ENCODE measurements at places on chromosomes 6 and 20. TPM values are rescaled to one million over a fixed set of nuclear protein-coding genes. Genes with fewer than 3 reads are reported as not detected.
A peak's percentile ranks its signal among the peaks of the same experiment; 100 is the strongest.

- H3K27me3 ChIP-seq, result no peaks in the 10 kb centered on the region
- H3K4me3 ChIP-seq, result no peak overlapping the region
- DNase-seq, result no peak
- H3K4me1 ChIP-seq, result no peaks in the 10 kb centered on the region
- no peaks in the 10 kb centered on the region for H3K36me3 ChIP-seq
These were observed 301.4 kb upstream of the TBX18 start for GRCh38 chr6:85065831-85066230.

- DNase-seq, result no peak
- H3K4me3 ChIP-seq, result no peak overlapping the region
- H3K4me1 ChIP-seq, result no peaks in the 10 kb centered on the region
- no peak overlapping the region for H3K27ac ChIP-seq
These were observed 291.8 kb upstream of the ZFP64 start for GRCh38 chr20:52483382-52483781.

GRCh38 chr20:25067102-25067987, 9.4 kb upstream of the ACSS1 start:
- H3K4me1 ChIP-seq, result no peaks in the 10 kb centered on the region
- H3K36me3 ChIP-seq, result no peaks in the 10 kb centered on the region

DNA sequence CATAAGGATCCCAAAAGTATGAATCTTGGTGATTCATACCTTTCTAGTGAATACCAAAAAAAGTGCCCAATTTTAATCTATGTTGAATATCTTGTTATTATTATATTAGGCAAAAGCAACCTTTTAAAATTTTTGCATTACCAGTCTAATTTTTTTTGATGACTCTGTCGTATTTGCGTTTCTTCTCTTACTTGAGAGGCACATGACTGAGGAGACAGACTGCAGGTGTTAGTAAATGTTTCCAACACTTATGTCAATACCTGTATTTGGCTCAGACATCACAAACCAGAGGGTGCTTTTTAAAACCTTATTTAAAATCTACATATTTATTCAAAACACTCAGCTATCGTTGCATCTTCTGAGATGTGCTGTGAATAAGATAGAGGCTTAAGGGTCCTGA, 27.1 kb downstream of the ID4 start:
- no peaks in the 10 kb centered on the region for H3K4me1 ChIP-seq
- no peak overlapping the region for H3K27ac ChIP-seq
- H3K27me3 ChIP-seq, result no peaks in the 10 kb centered on the region
- H3K4me3 ChIP-seq, result no peak overlapping the region

DNA sequence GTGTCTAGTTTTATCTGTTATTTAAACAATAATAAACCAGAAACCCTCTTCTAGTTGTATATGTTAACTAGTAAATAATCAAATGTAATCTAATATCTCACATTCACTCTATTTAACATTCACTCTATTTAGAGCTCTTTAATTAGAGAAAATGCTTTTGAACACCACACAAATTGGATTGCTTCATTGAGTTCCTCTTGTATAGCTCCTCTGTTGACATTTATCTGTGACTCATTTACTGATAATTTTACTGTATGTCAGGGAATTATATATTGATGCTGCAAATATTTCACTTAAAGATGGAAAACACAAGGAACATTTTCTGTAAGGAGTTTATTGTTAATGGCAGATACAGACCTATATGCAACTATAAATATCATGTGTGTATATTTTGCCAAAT, 594.6 kb downstream of the COL12A1 start:
- DNase-seq, result no peak
- H3K4me3 ChIP-seq, result no peak overlapping the region
- H3K27me3 ChIP-seq, result no peaks in the 10 kb centered on the region

Gene KDM1B
- total RNA-seq, result 10.6 TPM

DNA sequence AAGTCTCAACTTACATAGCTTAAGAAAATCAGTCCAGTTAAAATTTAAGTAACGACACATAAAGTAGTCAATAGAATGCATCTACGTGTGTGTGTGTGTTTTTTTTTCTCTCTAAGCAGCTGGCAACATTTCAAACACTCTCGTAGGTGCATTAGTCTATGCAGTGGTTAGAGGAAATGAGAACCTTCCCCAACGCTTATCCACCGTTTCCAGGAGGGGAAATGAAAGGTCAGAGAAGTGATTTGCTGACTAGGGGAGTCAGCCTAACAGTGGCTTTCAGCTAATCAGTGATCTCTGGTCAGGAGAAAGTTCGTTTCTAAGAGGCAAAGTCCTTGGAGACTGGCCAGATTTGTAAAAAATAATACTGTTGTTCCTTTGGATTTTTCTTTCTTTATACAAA, 806.6 kb downstream of the C6orf118 start:
- H3K27me3 ChIP-seq, result no peaks in the 10 kb centered on the region
- H3K27ac ChIP-seq, result no peak overlapping the region
- H3K4me1 ChIP-seq, result no peaks in the 10 kb centered on the region
- no peak overlapping the region for H3K4me3 ChIP-seq
- DNase-seq, result no peak

GRCh38 chr20:44034965-44035635, 120.4 kb downstream of the TOX2 start:
- no peak overlapping the region for H3K4me3 ChIP-seq
- no peaks in the 10 kb centered on the region for H3K27me3 ChIP-seq
- no peak overlapping the region for H3K27ac ChIP-seq
- H3K4me1 ChIP-seq, result no peaks in the 10 kb centered on the region
- no peaks in the 10 kb centered on the region for H3K36me3 ChIP-seq
- no peak for DNase-seq

DNA sequence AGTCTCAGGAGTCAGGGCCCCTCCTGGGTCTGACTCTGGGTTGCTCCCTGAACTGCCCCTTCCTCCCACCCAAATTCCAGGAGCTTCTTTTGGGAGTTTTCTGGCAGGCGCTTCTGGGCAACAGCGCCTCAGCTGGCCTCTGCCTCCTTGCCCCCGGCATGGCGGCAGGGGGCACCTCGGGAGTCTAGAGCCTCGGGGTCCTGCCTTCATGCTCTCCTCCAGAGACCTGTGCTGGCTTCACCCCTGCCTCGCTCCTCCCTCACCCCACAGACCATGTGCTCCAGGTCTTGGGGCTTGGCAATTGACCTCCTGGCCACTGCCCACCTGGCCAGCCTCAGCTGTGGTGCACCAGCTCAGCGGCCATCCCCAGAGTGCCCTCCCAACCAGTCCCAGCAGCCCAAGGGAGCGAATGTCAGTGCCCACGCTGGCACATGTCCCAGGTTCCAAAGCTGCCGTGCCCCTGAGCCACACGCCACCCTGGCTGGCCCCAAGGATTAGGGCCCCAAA, 43.4 kb downstream of the SRC start:
- peak; percentile 12 for DNase-seq
- no peaks in the 10 kb centered on the region for H3K27me3 ChIP-seq
- H3K27ac ChIP-seq, result no peak overlapping the region
- H3K36me3 ChIP-seq, result no peaks in the 10 kb centered on the region
- H3K4me1 ChIP-seq, result no peaks in the 10 kb centered on the region

DNA sequence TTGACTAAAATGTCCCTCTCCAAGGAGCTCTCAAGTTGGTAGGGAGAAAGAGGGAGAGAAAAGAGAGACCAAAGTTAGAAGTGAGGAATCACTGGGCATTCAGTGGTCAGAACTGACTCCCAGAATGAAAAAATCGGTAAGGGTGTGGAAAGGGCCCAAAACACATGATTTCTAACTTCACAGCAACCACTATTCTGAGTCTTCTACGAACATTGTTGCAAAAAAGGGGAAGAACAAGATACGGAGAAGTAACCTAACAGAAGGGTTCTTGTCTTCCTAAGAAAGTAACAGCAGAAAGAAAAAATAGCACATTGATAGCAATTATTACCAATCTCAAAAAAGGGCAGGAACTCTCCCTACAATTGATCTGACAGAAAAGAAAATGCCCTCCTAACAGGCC, 65.6 kb downstream of the ATP9A start:
- no peak overlapping the region for H3K27ac ChIP-seq
- no peaks in the 10 kb centered on the region for H3K27me3 ChIP-seq
- DNase-seq, result no peak
- no peak overlapping the region for H3K4me3 ChIP-seq
- no peaks in the 10 kb centered on the region for H3K4me1 ChIP-seq
- no peaks in the 10 kb centered on the region for H3K36me3 ChIP-seq

DNA sequence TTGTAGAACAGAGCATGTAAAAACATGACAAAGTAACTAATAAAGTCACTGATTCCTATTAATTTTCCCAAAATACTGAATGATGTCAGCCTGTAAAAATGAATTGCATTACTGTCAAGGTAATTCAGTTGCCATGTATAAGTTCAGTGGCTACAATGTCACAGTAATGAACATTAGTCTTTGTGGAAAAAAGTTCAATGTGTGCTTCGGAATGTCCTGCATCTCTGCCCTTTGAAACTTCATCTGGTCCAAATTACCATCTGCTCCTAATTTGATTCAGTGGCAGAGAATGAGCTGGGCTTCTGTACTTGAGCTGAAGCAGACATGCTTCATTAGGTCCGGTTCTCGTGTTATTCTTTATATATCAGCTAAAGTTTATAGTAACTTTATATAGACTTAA, 567.4 kb downstream of the COL12A1 start:
- H3K36me3 ChIP-seq, result no peaks in the 10 kb centered on the region
- H3K4me1 ChIP-seq, result no peaks in the 10 kb centered on the region
- no peaks in the 10 kb centered on the region for H3K27me3 ChIP-seq
- H3K27ac ChIP-seq, result no peak overlapping the region
- DNase-seq, result no peak

Gene ERVFRD-1
- total RNA-seq, result 0.14 TPM

GRCh38 chr6:103356531-103356930, 1503.2 kb downstream of the HACE1 start:
- no peaks in the 10 kb centered on the region for H3K4me1 ChIP-seq
- H3K27ac ChIP-seq, result no peak overlapping the region
- H3K4me3 ChIP-seq, result no peak overlapping the region
- H3K36me3 ChIP-seq, result no peaks in the 10 kb centered on the region
- H3K27me3 ChIP-seq, result no peaks in the 10 kb centered on the region

DNA sequence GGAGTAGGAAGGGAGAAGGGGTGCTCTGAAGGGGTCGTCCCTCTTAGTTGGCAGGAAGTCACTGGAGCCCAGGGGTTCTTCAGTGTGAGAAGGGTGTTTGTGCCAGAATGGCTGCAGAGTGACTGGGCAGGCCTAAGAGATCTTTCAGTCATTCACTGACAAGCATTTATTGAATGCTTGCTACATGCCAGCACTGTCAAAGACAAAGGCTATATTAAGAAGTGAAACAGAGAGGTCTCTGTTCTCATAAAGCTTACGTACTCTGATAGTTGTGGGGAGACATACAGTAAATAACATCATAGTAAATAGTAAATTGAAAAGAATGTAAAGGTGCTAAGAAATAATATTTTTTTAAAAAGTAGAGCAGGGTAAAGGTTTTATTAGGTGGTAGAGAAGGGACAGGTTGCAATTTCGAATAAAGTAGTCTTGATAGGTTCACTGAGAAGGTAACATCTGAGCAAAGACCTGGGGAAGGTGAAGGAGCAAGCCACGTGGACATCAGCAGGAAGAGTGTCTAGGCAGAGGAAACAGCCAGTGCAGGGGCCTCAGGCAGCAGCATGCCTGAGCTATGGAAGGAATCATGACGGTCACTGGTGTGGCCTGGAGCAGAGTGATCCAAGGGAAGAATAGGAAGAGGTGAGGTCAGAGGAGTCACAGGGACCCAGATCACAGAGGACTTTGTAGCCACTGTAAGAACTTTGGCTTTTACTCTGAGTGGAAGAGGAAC, 36.3 kb upstream of the RNF8 start:
- H3K27me3 ChIP-seq, result no peaks in the 10 kb centered on the region
- H3K36me3 ChIP-seq, result no peaks in the 10 kb centered on the region
- DNase-seq, result no peak
- no peak overlapping the region for H3K4me3 ChIP-seq

Gene MCHR2
- total RNA-seq, result not detected

Gene MLN
- total RNA-seq, result not detected

DNA sequence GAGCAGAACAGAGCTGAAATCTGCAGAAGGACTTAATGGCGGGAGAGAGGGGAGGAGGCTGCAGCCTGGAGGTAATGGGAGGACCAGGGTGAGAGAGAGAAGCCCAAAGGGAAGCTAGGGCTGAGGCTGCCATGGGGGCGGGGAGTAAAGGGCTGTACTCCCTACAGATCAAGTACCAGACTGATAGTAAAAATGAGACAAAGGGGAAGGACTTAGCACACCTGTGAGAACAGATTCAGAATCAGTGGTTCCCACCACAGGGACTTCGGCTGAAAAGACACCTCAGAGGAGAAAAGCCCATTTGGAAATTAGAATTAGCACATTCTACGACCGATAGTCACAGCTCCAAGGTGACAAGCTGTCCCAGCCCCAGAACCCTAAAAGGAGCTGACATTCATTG, 6.4 kb upstream of the TBXT start:
- no peaks in the 10 kb centered on the region for H3K36me3 ChIP-seq
- no peak for DNase-seq
- no peak overlapping the region for H3K4me3 ChIP-seq
- no peaks in the 10 kb centered on the region for H3K27me3 ChIP-seq

DNA sequence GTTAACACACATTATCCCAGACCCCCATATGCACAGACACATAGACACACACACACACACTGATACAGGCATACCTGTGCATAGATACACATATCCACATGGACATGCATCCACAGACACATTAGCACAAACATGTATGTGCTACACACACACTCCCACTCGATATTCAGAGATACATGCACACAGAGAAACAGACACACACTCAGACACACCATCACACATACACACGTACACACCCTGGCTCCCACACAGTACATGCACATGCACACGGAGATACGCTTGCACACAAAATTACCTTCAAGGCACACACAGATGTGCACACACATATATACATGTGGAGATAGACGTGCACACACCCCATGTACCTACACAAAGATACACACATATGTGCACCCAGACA, 19.7 kb downstream of the RBM38 start:
- H3K27me3 ChIP-seq, result no peaks in the 10 kb centered on the region
- no peaks in the 10 kb centered on the region for H3K4me1 ChIP-seq
- DNase-seq, result no peak
- H3K27ac ChIP-seq, result no peak overlapping the region
- no peak overlapping the region for H3K4me3 ChIP-seq

Gene LY6G6F
- total RNA-seq, result not detected

DNA sequence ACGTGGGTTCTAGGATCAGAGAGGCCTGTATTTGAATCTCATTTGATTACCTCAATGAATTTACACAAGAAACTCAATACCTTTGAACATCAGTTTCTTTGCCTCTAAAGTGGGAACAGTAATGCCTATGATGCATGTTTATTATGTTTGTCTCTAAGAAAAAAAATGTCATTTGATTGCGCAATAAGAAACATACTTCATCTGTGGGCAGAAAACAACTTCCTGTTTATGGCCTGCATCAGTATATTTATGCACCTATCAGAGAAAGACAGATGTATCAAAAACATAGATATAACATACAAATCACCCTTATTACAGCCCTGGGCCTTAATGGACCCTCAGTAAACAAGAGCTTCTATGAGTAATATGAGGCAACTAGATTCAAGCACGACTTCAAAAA, 516.4 kb upstream of the ARID1B start:
- no peaks in the 10 kb centered on the region for H3K36me3 ChIP-seq
- H3K4me1 ChIP-seq, result no peaks in the 10 kb centered on the region
- no peak for DNase-seq
- H3K27me3 ChIP-seq, result no peaks in the 10 kb centered on the region
- H3K4me3 ChIP-seq, result no peak overlapping the region
- no peak overlapping the region for H3K27ac ChIP-seq

Gene PXMP4
- total RNA-seq, result 13.8 TPM

GRCh38 chr20:2519115-2519809, 10.5 kb upstream of the ZNF343 start:
- no peak for DNase-seq
- H3K27ac ChIP-seq, result no peak overlapping the region
- H3K36me3 ChIP-seq, result no peaks in the 10 kb centered on the region
- H3K27me3 ChIP-seq, result no peaks in the 10 kb centered on the region
- no peaks in the 10 kb centered on the region for H3K4me1 ChIP-seq
